ENCODE measurements at places on chromosomes 13 and 19.

GRCh38 chr13:32495429-32495828 is 43.2 kb downstream of the N4BP2L2 start:
- no peak for ATAC-seq

DNA sequence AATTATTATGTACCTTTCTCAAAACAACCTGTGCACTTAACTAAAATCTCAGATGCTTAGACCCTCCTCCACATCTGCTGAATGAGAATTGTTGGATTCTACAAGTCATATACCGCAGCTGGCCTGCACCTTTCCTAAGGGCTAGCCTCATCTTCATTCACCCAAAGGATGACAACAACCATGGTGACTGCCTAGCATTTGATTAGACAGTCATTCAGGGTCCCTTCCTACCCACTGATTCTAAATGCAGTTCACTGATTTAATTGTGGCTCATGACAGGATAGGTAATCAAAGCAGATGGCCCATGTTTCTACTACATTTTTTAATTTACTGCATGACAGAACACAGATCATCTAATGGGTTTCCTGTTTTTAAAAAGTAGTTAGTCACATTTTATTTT is 551.9 kb upstream of the SLC10A2 start:
- no peak for ATAC-seq

DNA sequence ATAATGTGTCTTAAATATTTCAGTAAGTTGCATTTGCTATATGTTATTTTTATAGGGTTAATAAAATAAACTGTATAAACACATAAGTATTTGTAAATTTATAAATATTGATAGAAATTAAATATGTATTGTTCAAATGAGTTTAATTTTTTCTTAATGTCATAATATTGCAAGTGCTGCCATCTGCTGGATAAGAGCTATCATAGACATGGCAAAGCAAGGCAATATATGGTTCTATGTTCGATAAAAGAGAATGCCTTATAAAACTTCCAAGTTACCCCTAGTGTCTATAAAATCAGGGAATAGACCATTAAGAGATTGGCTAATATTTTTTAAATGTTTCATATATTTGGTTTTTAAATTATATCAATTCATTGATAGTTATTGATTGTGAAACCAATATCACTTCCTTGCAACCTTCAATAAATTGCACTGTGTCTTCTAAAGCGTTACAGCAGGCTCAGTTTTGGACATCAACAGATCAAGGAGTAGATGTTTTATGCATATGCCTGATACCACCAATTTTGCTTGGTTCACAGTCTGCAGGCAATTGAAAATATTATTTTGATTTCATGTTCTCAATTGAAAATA is 29.0 kb upstream of the SLITRK6 start:
- no peak for ATAC-seq

GRCh38 chr13:102291587-102292218 is 110.1 kb downstream of the FGF14 start:
- ATAC-seq, result no peak

- ATAC-seq, result peak; percentile 54
Observed at GRCh38 chr19:48925240-48925843, 8.2 kb upstream of the DHDH start.

GRCh38 chr13:37349916-37350315 is 244.5 kb upstream of the CSNK1A1L start:
- no peak for ATAC-seq

DNA sequence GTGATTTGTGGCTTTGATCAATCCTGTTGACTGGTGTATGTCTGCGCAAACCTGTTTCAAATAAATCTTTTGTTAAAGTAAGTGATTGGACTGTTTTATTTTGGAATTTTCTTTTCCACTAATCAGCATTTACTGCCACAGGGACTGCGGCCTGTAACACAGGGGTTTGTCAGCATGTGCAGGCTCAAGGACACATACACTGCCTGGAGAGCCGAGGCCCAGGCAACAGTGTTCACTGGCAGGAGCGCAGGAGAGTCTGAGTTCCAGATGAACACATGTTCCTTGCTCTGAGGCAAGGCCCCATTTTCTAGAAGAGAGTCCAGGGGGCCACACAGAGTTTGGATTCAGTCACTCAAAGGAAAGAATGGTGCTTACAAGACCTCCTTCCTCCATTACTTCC is 26.0 kb downstream of the SHISA2 start:
- ATAC-seq, result no peak

DNA sequence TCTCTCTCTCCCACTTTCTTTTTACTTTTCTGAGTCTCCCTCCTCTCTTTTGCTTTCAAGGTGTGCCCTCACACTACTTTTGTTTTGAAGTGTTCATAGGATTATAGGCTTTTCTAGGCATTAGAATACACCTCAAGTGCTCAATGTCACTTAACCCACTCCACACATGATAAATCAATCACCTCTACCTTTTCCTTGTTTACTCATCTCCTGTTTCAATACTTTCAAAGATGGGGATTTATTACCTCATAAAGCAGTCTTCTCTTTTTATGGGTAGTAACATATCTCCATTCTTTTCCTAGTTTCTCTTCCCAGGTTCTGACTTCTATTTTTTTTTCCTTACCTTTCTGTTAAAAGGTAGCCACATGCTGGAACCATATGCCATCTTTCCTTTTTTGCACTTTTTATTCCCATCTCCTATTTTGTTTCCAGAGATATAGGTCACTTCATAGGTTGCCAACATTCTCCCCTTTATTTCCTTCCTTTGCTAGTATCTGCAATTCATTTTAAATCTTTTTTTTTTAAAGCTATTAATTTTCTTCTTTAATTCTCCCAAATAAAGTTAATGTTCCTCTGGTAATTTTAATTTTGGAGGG is 137.6 kb upstream of the SLC10A2 start:
- ATAC-seq, result no peak

DNA sequence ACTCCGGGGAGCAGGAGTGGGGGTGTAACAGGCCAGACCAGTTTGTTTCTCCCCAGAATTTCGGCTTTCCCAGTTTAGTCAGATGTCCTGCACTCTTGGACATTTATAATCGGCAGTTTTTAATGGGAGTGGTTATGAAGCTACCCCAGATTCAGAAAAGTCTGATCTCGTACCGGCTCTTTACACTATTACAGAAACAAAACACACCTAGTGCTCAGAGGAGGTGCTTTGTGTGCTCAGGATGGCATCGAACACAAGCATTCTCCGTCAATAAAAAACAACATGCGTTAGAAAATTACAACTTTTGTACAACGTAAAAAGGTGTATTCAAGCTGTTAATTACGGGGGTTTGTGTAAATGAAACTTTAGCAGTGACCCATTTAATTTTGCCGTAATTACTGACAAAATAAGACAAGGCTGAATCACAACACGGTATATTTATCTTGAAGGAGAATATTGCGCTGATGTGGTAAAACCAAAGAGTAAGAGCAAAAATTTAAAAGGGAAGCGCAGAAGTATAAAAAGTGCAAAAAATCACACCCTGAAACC is 6.6 kb upstream of the SOX1 start:
- no peak for ATAC-seq

- ATAC-seq, result peak; percentile 85
Observed at GRCh38 chr13:102798581-102799425, at the start of the genes BIVM and POGLUT2. Gene BIVM, plus strand, starts transcription at chr13:102799119. Its CDS starts 8,149 bp downstream, at chr13:102807268. Gene POGLUT2, minus strand, starts transcription at chr13:102798976. Its CDS starts 306 bp downstream, at chr13:102798670.

GRCh38 chr19:7883796-7884570 is 4.3 kb upstream of the LRRC8E start:
- ATAC-seq, result no peak

DNA sequence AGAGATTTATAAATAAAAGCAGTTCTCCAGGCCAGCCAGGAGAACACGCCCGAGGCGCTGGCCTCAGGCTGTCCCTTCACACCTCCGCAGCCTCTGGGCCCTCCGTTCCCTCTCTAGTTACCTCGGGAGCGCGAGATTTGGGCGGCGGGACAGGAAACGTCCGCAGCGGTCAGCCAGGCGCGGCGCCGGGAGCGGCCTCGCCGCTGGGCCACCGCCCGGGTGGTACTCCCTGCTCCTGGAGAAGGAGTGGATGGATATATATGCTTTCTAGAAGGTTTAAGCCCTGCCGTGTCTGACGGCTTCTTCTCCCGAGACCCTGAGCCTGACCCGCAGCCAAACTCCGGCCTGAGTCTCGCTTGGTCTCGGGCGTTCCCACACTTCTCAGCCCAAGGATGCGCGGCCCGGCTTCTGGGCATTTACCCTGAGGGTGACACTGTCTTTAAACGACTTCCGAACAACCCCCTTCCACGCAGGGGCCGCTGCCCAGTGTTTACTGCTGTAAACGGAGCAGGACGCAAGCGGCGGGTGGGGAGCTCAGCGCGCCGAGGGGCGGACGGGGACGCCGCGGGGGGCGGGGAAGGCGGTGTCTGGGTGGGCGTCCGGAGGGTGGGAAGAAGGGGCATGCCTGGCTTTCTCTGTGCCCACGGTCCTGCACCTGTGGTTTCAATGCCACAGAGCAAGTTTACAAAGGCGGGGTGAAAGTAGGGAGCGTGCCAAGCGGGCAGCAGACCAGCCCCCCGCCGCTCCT is 2.0 kb upstream of the ZIC2 start:
- no peak for ATAC-seq

- ATAC-seq, result no peak
Observed at GRCh38 chr19:36100476-36100875, 10.5 kb upstream of the OVOL3 start.

DNA sequence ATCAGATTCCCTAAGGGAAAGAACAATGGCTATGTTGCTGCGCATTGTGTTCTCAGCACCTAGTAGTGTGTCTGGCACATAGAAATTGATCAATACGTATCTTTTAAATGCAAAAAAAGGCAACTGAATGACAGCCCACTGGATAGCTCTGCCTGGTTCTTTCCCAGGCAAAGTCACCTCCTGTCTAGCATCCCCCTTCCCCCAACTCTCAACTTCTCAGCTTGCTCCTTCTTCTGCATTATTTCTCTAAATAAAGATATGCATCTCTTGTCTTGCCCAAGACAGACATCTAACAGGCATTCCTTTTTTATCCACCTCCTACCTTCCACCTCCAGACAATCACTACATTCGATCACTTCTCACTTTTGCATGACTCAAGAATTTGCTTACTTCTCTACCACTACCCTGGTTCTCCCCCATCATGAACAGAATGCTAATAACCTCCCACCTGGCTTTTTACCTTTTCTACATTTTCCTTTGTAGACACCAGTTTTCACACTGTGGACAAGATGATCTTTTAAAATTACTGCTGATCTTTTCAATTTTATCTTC is 26.5 kb upstream of the OXGR1 start:
- no peak for ATAC-seq

GRCh38 chr13:94382517-94382916 is 97.0 kb downstream of the DCT start:
- no peak for ATAC-seq

DNA sequence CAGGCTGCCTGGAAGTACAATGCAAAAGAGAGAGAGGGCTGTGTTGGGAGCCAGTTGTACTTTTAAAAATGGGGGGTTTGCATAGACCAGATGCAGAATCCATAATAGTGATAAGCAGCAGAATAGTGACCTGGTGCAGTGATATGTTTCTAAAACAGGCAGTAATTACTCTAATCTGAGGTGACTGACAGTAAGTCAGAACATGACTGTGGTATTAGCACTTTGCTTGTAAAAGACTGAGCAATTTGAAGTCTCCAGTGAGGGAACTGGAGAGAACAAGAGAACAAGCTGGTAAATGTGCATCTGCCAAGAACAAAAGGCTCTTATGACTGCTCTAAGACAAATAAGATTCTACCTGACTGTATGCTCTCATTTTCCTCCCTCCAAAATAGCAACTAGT is 383.4 kb downstream of the ITGBL1 start:
- ATAC-seq, result no peak

DNA sequence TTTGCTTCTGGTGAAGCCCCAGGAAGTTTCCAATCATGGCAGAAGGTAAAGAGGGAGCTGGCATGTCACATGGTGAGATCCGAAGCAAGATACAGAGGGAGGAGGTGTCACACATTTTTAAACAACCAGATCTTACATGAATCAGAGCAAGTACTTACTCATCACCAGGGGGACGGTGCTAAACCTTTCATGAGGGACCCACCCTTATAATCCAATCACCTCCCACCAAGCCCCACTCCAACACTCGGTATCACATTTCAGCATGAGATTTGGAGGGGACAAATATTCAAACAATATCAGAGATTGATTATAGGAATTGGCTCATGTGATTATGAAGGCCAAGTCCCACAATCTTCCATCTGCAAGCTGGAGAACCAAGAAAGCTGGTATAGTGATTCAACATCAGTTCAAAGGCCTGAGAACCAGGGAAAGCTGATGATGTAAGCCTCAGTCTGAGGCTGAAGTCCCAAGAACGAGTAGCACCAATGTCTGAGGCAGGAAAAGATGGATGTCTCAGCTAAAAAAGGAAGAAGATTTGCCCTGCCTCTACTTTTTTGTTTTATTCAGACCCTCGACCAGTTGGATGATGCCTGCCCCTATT is 58.6 kb upstream of the WDFY2 start:
- ATAC-seq, result peak; percentile 26

- no peak for ATAC-seq
Observed at GRCh38 chr13:62033934-62034333, 618.3 kb upstream of the PCDH20 start.

DNA sequence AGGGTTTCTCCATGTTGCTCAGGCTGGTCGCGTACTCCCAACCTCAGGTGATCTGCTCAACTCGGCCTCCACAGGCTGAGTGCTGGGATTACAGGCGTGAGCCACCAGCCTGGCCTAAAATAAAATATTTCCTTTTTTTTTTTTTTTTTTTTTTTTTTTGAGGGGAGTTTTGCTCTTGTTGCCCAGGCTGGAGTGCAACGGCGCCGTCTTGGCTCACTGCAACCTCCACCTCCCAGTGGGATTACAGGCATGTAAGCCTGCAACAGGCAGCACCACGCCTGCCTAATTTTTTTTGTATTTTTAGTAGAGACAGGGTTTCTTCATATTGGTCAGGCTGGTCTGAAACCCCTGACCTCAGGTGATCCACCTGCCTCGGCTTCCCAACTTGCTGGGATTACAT is 4.9 kb downstream of the ZNF506 start:
- no peak for ATAC-seq

- ATAC-seq, result no peak
Observed at GRCh38 chr13:95241321-95241720, 59.9 kb downstream of the ABCC4 start.

GRCh38 chr13:60572003-60572798 is 175.2 kb downstream of the TDRD3 start:
- ATAC-seq, result peak; percentile 41

DNA sequence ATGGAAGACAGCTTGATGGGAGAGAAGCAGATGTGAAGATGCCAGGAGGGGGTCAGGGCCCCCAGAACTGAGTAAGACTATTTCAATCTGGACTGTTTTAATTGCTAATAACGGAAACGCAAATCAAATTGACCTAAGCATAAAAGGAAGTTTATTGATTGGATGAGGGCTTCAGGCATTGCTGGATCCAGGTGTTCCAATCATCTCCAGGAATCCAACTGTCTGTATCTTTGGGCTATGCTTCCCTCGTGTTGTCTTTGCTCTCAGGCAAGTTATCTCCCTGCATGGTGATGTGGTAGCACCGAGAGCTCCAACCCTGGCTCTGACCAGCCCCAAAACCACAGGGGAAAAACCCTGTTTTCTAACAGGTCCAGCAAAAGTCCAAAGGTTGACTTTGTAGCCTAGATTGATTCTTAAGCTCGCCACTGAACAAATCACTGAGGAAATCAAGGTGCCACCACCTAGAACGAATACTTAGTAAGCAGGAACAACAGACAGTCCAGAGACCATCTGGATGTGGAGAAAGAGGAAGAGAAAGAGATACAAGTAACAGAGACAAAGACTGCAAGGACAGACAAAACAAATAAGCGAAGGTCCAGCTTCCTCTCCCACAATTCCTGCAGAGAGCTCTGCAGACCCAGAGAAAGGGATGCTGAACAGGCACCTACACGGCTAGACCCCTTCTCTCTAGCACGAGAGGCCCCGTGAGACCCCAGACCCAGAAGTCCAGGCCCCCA is 1.2 kb upstream of the C19orf81 start:
- no peak for ATAC-seq

Measured in motor neuron (in vitro differentiated cells).